ENCODE measurements at places on chromosomes 3 and 15.

DNA sequence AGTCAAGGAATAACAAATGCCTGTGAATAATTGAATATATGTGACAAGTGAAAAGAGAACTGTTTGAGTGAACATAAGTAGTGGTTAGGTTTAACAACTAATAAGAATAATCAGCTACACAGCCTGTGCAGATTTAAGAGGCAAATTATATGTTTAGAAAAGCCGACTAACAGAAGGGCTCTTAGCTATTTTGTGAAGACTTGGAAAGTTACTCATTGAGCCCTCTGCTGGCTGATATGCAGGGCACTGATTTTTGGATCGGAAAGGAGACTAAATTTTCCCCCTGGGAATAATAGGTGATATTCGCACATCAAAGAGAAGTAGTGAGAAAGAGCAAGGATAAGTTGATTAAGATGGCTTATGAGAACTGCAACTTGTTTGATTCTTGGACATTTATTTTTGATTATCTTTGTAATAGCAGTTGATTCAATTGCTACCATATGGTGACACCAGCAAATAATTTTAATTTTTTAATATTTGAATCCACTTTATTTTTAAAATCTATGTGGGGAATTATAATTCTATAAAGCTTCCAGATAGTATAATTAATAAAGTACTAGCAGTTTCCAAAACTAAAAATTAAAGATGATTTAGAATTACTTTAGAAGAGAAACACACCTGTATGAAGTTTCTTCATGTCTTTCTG is 156.2 kb downstream of the NLGN1 start:
- no peak for DNase-seq

GRCh38 chr3:42183991-42184632 is 81.9 kb downstream of the CCK start:
- no peak for DNase-seq

DNA sequence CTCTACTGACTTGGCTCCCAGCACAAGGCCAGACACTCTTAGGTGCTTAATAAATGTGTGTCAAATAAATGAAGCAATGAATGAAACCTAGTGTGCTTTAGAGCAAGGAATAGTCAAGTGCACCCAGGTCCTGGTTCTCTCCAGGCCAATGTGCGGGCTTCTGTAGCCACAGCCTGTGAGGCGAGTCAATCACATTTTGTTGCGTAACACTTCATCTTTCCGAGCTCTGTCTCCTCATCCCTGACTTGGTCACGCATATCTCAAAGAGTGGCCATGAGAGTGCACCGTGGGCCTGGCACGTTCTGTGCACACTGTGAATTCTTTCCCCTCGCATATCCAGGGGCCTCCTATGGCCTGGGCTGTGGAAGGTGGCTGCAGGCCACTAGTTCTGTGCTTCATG is 11.4 kb upstream of the SH3GL3 start:
- no peak for DNase-seq

GRCh38 chr3:45568848-45569762 is 25.4 kb upstream of the LIMD1 start:
- no peak for DNase-seq

DNA sequence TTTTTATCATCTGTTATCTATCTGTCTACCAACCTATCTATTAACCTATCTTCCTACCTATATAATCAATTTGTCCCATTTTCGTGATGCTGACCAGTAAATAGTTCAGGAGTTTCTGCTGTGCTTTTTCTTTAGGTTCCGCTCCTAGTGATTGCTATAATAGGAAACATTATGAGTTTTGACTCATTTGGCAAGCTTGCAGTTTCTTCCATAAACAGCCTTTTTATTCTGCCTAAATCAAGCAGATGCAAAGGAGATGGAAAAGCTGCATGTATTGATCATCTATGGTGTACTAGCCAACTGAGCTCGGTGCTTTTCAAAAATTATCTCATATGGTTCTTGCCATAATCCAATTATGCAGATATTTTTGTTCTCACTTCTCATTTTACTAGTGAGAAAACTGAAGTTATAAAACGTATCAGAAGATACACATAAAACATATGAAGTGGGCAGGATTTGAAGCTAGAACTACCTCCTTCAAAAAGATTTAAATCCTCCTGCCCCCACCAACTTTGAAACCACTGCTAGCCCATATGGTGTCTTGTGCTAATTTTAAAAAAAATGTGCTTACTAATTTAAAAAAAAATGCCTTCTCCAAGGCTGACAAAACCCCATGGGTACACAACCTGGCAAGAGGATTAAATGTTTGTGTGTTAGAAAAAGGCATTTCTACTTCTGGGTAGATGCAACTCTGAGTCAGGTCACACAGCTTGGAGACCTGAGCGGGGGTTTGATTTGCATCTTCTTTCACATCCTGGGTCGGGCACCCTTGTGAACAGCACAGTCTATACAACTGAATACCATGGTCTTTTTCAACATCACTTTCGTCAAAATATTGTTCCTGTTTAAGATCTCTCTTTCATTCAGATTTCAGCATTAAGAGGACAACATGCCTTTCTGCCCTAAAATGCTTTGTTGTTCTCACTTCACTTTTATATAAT is 267.0 kb downstream of the CHL1 start:
- DNase-seq = no peak

DNA sequence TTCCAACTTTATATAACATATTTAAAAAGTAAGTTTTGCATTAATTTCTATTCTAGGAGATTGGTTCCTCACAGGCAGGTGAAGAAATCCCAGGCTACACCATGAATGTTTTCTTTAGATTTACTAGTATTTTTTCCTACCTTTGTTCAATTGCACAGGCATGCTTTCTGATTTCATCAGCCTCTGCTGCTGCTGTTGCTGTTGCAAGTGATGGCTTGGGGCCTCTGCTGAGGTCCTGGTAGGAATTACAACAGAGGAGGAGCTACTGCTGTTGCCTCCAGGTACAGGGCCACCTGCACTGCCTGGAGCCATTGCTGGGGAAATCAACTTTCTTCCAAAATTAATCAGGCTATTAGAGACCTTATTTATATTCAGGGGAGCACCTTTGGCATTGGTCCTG is 353.3 kb downstream of the PLCL2 start:
- no peak for DNase-seq

GRCh38 chr3:64344721-64345207 is 119.5 kb upstream of the PRICKLE2 start:
- DNase-seq = no peak

- no peak for DNase-seq
These were observed 27.6 kb downstream of the TKT start for GRCh38 chr3:53227993-53228885.

DNA sequence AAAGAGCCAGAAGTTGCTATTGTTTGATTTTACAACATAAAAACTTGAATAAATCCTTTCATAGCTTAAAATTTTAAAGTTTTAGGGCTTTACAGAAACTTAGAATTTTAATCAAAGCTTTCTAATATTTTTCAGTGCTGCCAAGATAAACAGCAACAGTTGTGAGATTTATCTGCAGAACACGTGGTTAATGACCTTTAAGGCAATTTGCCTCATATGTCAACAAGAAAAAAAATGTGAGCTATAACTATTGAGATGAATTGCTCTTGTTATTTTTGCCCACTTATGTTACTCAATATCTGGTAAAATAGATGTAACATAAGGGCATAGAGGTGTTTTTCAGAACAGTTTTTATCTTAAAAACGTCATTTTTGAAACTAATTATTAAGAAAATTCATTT is 96.7 kb upstream of the NECTIN3 start:
- no peak for DNase-seq

GRCh38 chr15:58037723-58038301 is 27.7 kb downstream of the ALDH1A2 start:
- no peak for DNase-seq

DNA sequence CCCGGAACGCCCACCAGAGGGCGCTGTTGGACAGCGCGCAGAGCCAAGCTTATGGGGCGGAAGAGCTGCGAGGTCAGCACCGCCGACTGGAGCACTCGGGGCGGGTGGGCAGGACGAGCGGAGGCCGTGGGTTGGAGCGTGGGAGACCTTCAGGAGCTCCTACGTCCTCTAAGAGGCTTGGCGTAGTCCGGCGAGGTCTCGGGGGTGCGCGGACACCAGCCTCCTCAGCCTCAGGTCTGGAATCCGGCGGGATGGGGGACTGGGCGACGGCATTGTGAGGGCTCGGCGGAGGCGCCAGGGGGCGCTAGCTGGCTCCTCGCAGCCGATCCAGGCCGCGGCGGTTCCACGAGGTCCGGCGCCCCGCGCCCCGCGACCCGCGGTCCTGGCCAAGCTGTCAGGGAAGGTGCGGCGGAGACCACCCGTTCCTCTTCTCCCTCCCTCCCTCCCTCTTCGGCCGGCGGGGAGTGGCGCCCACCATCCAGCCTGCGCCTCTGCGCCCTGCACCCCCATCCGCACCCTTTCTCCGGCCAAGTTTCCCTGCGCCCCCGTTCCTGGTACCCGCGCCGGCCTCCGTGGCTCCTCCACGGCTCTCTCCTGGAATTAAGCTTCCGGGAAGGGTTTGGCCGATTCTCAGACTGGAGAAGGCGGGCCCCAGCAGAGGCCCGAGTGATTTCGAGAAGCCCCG is 24.3 kb upstream of the POLG start:
- DNase-seq = peak; percentile 84

DNA sequence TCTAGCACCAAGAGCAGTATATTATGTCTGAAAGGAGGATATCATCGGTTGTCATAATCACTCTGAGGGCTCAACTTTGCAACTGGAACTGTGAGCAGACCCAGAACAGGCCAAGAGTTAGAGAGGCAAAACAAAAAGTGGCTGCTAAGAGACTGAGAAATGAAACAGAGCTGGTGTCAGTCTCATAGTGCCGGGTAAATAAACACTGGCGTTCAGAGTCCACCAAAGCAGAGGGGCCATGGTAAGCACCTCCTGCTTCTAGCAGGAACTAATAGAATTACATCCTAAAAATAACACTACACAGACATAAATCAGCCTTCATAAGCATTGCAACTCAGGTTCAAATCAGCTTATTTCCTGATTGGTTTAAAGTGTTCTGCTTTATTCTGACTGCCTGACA is 10.3 kb upstream of the IL12A start:
- no peak for DNase-seq

- DNase-seq = no peak
These were observed 123.0 kb upstream of the AGBL1 start for GRCh38 chr15:85956532-85957275.

DNA sequence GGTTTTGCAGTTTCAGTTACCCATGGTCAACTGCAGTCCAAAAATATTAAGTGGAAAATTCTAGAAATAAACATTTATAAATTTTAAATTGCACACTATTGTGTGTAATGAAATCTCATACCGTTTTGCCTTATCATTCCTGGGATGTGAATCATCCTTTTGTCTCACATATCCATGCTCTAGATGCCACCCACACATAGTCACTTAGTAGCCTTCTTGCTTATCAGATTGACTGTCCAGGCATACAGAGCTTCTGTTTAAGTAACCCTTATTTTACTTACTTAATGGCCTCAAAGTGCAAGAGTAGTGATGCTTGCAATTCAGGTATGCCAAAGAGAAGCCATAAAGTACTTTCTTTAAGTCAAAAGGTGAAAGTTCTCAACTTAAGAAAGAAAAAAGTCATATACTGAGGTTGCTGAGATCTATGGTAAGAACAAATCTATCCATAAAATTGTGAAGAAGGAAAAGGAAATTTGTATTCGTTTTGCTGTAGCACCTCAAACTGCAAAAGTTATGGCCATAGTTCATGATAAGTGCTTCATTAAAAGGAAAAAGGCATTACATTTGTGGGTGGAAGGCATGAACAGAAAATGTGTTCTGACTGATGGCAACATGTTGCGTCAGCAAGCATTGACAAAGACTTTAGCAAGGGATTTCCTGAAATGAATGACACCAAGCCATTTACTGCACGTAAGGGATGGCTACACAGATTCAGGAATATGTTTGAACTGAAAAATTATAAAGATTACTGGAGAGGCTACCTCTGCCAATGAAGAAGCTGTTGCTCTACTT is 43.8 kb downstream of the SPATA16 start:
- DNase-seq = no peak

- no peak for DNase-seq
These were observed 77.3 kb downstream of the NFKBIZ start for GRCh38 chr3:101926594-101927105.

GRCh38 chr3:138222942-138223287 is 35.8 kb downstream of the ARMC8 start:
- DNase-seq = no peak

GRCh38 chr15:65949491-65949890 is 80.2 kb downstream of the RAB11A start:
- DNase-seq = no peak

DNA sequence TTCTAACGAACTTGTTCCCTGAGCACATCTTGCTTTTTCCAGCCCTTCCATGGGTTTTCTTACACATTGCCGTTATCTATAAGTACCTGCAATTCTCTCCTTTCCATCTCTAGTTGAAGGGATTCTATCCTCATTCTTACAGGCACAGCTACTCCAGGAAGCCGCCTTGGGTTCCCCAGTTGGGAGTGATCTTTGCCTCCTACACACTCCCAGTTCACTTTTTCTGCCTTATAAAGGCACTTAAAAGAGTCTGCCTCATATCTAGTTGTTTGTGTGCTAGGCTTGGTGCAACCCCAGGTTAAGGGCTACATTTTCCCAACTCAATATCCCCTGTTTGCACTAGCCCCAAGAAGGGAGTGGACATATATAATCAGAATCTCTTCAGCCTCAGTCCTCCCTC is 44.0 kb upstream of the IREB2 start:
- DNase-seq = no peak

DNA sequence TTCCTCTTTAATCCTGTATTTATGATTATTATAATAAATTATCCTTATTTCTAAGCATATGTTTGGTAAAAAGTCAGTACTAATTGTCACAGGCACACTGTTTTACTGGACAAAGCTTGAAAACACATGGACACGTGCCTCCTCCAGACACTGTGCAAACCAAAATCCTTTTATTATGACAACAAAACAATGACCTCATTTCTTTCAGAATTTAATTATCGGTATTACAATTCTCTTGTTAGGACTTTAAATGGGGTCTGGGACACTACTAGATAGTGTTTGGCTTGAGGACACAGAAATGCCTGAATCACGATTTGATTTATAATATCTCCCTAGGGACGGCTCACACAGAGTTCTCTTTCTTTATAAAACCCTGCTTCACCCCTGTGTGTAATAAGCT is 107.3 kb upstream of the IGSF10 start:
- DNase-seq = no peak

DNA sequence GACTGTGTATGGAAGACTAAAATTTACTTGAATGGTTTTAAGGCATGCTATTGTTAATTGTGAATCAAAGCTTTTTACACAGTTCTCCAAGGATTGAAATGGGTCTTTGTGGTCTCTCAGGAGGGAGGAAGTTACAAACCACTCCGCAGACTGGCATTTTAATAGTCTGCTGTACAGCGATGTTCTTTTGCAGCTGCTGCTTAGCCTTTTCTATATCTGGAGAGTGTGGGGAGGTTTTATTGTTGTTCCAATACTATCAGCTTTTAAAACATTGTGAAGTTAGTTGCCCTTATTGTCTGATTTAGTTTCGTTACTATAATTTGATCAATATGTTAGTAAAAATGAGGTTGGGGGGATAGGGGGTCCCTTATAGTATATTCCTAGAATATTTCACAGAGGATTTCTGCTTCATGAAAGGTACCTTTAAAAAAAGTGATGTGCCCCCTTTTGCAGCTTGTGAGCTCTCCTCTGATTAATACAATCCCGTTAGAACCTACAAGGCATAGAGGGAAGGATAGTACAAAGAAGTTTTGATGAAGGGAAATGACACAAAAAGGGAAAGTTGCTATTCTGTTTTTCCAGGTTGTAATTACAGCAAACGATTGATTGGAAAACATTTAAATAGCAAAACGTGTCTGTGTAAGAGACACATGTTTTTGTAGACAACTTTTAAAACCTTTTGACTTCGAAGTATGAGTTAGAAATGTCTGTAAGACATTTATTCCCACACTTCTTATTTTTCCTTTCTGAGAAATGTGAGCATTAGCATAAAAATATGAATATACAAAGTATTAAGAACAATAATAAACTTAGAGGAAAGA is 158.3 kb upstream of the CGNL1 start:
- DNase-seq = no peak

- DNase-seq = no peak
These were observed 184.1 kb upstream of the TLE3 start for GRCh38 chr15:70281811-70282307.
